NCI-H2107 (cell line): ENCODE measurements at places on chromosomes 5 and 9.

- no peak for DNase-seq
Observed at GRCh38 chr5:178119915-178120606, 6.7 kb downstream of the N4BP3 start.

DNA sequence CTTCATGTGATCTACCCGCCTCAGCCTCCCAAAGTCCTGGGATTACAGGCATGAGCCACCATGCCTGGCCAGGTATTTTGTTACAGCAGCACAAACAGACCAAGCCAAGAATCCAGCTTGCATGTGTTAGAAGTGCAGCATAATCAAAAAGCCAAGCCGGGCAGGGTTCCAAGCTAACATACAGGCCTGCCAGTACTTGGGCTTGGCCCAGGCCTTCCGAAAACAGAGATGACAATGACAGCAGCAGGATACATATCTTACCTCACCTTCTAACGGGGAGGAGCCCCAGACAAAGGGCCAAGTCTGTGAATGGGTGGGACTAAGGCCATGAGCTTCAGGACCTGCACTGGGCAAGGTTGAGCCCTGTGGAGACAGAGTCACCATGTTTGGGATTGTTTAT lies 91.4 kb upstream of the ZNF462 start:
- no peak for DNase-seq

DNA sequence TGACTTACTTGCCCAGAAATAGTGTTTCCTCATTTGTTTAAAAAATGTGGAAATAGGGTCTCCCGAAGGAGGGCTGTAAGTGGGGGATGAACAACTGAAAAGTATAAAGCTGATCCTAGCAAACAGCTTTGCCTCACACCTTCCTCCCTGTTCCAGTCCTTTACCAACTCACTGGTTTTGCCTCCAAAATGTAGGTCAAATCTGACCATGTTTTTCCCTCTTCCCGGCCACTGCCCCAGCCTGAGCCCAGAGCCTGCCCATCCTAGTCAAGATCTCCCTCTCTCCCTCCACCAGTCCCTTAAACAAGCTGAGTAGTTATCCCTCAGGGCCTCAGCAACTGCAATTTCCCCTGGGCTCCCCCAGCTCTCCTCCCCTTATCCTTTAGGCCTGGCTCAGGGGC lies 82.4 kb upstream of the FBXW11 start:
- DNase-seq: no peak

- DNase-seq: no peak
Observed at GRCh38 chr9:83280790-83281189, 217.8 kb upstream of the RASEF start.

- DNase-seq: no peak
Observed at GRCh38 chr9:121825031-121825691, 173.7 kb downstream of the DAB2IP start.

DNA sequence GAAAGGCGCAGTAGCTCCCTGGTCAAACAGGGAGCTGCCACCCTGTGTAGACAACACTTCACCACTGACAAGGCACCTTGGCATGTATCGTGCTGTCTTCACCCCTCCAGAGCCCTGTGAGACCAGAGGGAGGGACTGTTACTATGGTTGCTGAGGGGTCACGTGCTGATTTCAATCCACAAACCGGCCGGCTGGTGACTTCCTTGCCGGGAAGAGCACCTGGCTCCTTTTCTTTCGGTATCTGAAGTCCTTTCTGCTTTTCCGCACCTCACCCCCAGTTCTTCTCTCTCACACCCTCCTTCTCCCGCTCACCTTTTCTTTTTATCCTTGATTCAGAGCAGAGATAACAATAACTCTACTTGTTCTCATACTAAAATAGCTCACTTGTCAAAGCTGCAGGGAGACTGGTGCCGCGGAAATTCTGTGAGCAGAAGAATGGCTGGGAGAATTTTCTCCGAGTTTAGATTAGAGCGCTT lies 327.2 kb downstream of the ZSWIM6 start:
- DNase-seq: no peak

DNA sequence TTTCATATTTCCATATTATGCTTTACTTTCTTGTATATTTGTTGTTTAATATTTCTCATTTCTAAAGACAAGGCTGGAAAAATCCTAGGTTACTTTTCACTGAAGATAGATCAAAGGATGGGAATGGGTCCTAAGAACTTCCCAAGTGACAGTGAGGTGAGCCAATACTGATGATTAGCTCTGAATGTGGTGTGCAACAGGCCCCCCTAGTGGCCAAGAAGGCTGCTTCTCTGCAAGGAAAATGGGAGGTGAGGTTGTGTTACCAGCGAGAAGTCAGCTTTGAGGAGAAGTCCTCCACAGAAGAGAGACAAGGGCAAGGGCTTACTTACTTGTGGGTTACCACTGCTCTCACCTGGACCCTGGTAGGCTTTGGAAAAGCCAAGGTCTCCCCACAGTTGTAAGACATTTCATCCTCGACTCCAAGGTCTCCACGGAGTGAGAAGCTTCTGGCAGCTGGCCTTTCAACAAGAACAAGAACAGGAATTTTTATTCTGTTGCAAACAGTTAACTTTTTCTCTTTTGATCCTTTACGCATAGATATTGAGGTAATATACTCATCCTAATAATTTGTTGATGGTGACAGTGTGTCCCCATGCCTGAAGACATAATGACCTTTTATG lies 69.9 kb downstream of the MAMDC2 start:
- DNase-seq: no peak

GRCh38 chr9:137002646-137003041 lies 6.3 kb upstream of the CLIC3 start:
- no peak for DNase-seq

- DNase-seq: no peak
Observed at GRCh38 chr5:60036192-60036938, 142.8 kb upstream of the PDE4D start.
